Activated CD8-positive, alpha-beta memory T cell treated with anti-CD3 and anti-CD28 coated beads for 1 hour (primary cell): ENCODE measurements at places on chromosomes 11 and 22.

DNA sequence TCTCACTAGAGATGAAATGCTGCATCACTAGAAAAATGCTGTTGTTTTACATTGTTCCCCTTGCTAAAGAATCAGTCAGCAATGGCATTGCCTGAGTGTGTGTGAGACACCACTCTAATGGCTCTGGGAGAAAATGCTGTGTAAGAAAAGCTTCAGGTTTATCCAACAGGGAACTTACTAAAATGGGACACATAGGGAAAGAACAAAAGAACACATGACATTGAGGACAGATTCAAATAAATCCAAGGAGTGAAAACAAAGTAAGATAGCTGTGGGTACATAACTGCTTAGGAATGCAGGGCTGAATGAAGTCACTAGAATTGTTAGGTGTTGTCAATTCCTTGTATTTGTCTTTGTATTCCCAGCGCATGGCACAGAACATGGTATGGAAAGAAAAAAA is 24.2 kb downstream of the BLID start:
- DNase-seq = no peak

GRCh38 chr11:94747146-94747545 is 21.0 kb upstream of the AMOTL1 start:
- no peak for DNase-seq

GRCh38 chr22:17917490-17917983 is 106.8 kb downstream of the MICAL3 start:
- no peak for DNase-seq

DNA sequence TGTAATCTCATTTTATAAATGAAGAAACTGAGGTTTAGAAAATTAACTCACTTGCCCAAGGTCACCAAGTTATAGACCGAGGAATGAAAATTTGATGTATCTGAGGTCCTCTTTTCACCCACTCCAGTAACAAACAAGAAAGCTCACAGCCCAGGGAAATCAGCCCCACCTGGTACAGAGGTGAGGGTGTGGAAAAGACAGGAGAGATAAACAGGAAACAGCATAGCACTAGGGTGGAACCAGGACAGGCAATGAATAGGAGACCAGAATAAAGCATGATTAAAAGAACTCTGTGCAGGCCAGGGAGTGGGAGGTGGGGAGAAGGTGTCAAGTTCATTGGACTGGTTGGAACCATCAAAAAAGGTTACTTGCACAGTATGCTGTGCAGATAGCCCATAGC is 46.2 kb upstream of the SMCO4 start:
- no peak for DNase-seq

- DNase-seq = no peak
Observed at GRCh38 chr11:31509051-31509428, 382 bp downstream of the IMMP1L start.

- DNase-seq = no peak
Observed at GRCh38 chr11:5343474-5344335, at the start of gene OR51B5. TSS of gene OR51B5 (minus strand) at chr11:5343524. CDS start at chr11:5343524, 0 bp downstream.

DNA sequence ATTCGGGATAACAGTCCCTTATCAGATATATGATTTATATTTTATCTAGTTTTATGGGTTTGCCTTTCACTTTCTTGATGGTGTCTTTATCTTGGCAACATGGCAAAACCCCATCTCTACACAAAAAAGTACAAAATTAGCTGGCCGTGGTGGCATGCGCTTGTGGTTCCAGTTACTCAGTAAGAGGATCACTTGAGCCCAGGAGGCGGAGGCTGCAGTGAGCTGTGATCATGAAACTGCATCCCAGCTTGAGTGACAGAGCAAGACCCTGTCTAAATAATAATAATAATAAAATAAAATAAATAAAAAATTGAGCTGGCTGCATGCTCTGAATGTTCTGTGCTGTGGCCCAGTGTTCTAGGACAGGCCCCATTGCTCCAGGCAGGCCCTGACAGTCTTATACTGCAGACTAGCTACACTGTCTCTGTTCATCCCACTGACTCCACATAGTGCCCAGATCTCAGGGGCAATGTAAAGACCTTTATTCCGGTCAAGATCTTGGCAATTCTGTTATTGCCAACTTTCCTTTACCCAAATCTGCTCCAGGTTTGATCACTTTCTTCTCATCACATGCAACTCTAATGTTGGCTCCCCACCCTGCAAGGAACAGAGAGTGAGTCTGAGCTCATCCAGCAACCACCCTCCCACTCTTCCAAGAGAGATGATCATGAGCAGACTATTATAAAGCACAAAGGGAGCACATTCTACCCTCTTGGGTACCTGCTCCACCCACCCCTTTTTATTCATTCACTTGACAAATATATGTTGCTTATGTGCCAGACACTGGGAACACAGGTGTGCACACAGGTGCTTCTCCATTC is 8.8 kb downstream of the HSPA8 start:
- DNase-seq = no peak

DNA sequence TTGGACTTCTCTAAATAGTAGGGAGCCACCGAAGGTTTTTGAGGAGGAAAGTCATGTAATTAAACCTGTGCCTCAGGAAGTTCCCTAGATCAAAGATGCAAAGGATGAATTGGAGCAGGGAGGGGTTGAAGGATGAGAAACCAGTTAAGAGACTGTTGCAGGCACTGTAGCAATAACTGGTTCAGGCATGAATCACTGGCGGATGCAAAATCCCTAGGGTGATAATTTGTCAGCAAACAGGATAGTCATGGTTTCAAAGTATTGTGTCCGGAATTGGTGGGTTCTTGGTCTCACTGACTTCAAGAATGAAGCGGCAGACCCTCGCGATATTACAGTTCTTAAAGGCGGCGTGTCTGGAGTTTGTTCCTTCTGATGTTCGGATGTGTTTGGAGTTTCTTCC is 19.9 kb downstream of the TRIOBP start:
- no peak for DNase-seq

DNA sequence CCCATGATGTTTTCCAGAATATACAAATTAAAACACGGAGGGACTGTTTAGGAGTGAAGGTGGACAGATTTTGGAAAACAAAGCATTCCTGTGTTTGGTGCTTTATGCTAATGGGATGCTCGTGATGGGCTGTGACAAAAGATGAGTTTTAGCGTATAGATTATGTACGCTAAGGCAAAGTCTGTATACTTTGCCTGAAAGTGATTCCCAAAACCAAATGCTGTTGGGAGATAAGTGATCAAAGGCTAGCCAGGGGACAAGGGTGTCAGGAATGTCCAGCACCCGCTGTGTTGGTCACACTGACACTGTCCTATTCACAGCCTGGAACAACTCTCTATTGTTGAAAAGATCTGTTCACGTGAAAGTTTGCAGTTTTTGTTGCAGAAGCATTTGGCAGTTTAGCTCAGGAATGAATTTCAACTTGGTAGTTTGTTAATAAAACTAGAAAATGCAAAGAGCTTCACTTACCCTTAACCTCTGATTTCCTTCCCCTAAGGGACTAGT is 1.5 kb downstream of the JAM3 start:
- DNase-seq = no peak

DNA sequence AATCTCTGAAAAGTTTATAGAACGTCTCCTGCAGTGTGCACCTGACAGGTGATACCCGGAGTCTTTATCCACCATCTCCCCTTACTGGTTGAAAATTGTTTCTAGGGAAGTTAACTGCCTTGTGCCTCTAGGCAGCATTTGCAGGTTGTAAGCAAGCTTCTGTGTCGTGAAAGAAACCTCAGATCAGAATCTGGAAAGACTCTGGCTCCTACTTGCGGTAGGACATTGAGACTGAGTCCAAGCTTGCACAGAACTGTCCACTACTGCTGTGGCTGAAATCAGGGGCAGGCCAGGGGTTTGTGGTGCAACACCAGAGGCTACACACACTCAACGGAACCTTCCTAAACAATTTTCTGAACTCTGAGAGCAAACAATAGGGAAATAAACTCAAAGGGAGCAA is 34.8 kb upstream of the MYOD1 start:
- DNase-seq = no peak

- DNase-seq = no peak
Observed at GRCh38 chr11:112396076-112396475, 135.4 kb upstream of the PLET1 start.

- no peak for DNase-seq
Observed at GRCh38 chr11:116217006-116217405, 555.8 kb downstream of the BUD13 start.

GRCh38 chr22:29302681-29303465 is 3.6 kb upstream of the GAS2L1 start:
- DNase-seq = no peak

DNA sequence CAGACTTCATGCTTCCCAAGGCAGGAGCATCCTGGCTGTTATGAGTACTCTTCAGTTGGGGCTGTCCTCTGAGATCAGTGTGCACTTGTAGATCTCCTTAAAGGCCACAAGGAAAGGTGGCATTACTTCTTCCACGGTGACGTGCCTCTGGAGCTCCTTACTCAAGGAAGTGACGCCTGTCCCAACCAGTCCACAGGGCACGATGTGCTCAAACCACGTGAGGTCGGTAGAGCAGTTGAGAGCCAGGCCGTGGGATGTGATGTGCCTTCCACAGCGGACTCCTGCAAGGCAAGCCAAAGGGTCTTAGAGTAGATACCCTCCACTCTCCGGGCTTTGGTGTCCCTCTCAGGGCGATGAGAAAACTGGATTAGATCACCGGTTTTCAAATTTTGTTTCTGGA is 1.4 kb downstream of the LIPT2 start:
- DNase-seq = no peak

GRCh38 chr11:100741866-100742625 is 55.0 kb downstream of the ARHGAP42 start:
- no peak for DNase-seq

- no peak for DNase-seq
Observed at GRCh38 chr11:102589047-102589459, 36.1 kb downstream of the MMP20 start.

GRCh38 chr22:44100411-44100810 is 76.3 kb downstream of the PARVB start:
- no peak for DNase-seq

DNA sequence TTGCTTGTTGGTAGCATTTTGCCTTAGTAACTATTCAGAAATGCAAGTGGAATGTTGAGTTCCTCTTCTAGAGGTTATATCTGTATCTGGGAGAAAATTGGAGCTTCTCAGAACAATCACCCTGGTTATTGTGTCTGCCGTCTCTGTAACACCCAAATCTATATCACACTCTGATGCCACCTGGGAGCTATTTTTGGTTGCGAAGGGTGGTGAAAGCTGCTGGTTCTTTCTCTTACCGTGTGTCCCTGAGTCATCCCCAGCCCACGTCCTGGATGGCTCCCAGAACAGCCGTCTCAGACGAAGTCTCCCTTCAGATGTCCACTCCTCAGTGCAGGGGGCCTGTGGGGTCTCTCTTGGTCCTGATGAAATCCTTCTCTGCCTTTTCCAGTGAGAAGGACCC is 83.5 kb downstream of the C22orf31 start:
- DNase-seq = no peak

DNA sequence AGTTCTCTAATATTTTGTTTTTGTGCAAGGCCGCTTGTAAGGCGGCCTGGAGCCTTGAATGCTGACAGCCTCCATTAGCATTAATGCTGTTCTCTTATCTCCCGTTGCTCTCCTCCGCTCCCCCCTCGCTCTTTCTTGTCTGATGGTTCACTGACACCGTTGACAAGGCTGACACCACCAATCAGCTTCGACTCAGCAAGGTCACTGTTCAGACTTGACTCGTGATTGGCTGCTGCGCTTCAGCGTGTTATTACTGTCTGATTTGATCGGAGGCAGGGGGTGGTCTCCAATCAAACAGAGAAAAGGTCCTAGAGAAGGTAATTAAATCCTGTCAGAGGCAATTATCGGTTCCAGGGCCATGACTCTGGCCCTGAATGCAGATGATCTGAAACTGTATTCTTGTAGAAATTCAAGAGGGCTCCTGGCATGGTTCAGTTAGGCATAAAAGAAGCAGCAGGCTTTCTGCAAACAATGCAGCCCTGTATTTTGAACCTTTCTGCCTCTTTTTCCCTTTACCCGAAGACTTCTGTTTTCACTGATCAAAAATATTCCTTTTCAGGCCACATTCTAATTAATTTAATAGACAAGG is 49.3 kb upstream of the MPPED2 start:
- no peak for DNase-seq

DNA sequence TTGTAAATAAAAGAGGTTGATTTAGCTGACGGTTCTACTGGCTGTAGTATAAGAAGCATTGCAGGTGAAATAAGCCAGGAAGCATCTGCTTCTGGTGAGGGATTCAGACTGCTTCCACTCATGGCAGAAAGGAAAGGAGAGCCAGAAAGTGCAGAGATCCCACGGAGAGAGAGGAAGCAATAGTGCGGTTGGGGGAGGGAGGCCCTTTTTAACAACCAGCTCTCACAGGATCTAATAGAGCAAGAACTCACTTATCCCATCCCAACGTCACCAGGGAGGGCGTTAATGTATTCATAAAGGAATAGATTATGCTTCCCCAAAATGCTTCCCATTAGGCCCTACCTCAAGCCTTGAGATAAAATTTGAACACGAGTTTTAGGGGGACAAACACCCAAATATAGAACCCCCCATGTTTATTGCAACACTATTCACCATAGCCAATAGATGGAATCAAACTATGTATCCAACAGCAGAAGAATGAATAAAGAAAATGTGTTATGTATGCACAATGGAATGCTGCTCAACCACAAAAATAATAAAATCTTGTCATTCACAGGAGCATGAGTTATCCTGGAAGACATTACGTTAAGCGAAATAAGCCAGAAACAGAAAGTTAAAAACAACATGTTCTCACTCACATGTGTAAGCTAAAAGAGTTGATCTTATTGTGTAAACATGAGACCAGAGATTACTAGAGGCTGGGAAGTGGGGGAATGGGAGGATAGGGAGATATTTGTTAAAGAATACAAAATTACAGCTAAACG is 908.3 kb upstream of the ANO3 start:
- no peak for DNase-seq

- no peak for DNase-seq
Observed at GRCh38 chr11:132862933-132863332, 669.4 kb downstream of the OPCML start.

DNA sequence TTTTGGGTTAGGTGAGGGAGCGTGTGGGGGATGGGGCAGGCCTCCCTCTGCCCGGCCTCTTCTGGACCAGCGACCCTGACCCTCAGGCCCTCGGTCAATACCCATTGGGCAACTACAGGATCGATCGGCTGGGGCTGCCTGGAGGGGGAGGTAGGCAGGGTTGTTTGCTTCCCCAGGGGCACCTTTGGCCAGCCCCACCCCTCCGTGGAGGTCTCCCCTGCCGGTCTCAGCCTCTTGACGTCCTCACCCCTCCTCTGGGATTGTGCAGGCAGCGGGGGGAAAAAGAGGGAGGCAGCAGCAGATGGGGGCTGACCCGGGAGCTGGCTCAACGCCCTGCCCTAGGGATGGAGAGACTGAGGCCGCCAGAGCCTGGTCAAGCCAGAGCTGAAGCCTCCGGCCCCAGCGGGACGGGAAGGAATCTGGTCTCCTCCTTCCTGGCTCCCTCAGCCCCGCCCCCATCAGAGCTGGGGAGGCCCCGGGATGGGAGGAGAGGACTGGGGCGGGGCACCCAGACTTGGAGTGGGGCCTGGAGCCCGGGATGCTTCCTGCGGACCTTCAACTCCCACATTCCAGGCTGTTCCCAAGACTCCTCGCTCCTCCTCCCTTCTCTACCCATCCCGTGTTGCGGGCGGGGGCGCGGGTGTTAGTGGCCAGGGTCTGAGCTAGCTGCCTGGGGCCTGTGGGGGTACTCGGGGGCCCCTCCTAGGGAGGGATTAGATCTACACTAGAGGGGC is 14.4 kb upstream of the CDC42EP1 start:
- no peak for DNase-seq
